ENCODE measurements at places on chromosomes 4 and X.

- DNase-seq = peak; percentile 63
Observed at GRCh38 chrX:68415316-68415715, 18.0 kb downstream of the OPHN1 start.

- DNase-seq = peak; percentile 84
Observed at GRCh38 chr4:102552781-102553180, 51.6 kb downstream of the NFKB1 start.

GRCh38 chr4:79334783-79335182 is 8.9 kb upstream of the NAA11 start:
- DNase-seq = no peak

DNA sequence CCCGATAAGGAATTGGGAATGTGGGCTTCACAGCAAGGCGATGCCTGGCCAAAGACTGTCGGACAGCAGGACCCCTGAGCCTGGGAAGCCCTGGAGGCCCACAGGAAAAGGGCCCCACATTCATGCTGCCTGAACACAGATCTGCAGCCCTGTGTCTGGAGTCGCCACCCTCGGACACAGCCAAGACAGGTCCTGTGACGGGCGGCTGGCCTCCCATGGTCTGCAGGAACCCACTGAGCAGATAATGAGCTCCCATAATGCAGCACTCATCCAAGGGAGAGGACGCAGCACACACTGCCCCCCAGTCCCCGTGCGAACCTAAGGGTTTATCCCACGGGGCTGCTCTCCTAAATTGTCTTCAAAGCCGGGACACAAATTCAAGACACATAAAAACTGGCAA is 30.6 kb downstream of the ZFYVE28 start:
- no peak for DNase-seq

DNA sequence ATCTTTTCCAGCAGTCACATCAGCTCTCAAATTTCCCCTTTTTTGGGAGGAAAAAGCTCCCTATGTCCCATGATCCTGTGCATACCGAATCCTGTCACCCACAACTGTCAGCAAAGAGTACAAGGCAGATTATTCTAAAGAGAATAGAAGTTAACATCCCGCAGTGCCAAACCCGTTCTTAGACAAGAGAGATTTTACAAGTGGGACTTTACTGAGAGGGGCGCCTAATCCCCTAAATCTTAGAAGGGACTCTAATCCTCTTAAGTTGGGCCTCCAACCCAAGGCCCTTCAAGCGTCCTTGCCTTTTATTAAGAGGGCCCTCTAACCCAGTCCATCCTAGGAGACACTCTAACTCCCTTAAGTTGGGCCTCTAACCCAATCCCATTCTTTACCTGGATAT is 193.9 kb downstream of the CPXCR1 start:
- DNase-seq = no peak

GRCh38 chr4:168472920-168473319 is 7.4 kb downstream of the DDX60L start:
- no peak for DNase-seq

DNA sequence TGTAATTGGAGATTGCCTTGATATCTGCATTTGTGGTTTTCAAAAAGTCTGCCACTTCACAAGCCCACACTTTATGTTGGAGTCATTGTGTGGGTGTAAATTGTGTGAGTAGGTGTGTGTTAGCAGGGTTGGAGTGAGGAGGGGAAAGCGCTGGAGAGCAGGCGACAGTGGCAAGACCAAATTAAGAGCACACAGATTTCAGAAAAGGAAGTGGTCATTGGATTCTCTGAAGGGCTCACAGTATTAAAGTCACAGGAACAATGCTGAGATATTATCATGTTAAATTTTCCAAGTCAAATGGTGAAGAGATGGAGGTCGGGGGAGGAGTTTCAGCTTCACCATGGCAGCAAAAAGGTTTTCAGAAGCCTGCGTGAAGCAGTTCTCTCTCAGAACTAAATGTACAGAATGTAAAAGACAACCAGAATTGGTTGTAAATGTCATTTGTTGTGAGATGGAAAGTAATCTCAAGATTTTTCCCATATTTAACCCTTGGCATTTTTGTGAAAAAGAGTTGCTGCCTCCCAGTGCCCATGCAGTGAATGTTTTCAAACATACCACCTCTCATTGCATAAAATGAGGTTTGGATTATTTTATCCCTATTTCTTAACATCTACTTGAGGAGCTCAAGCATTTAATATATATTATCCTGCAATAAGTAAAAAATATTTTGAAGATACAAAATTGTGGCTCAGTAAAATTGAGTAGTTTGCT is 265.9 kb downstream of the ZNF674 start:
- DNase-seq = no peak

- DNase-seq = peak; percentile 20
Observed at GRCh38 chrX:30690330-30690729, 37.1 kb downstream of the GK start.

GRCh38 chr4:185272245-185272644 is 62.8 kb downstream of the SNX25 start:
- no peak for DNase-seq

DNA sequence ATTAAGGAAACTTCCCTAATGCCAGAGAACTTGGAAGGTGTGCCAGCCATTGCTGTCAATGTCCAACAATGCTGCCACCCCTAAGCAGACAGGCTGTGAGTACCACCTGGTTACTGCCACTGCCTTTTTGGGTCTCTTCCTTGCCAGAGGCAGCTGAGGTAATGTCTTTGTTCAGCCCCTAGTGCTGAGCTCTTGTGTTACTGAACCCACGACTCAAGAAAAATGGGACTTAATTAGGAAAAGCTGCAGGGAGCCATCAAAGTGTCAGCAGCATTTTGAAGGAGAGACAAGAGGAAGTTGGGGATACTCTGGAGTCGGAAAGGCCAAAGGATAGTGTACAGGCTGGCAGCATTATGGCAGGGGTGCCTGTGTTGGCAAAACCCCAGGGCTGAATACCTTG is 283.7 kb downstream of the AFF2 start:
- DNase-seq = no peak
